Tibial artery (tissue), 4 donors: ENCODE measurements at places on chromosomes 16 and 17.

DNA sequence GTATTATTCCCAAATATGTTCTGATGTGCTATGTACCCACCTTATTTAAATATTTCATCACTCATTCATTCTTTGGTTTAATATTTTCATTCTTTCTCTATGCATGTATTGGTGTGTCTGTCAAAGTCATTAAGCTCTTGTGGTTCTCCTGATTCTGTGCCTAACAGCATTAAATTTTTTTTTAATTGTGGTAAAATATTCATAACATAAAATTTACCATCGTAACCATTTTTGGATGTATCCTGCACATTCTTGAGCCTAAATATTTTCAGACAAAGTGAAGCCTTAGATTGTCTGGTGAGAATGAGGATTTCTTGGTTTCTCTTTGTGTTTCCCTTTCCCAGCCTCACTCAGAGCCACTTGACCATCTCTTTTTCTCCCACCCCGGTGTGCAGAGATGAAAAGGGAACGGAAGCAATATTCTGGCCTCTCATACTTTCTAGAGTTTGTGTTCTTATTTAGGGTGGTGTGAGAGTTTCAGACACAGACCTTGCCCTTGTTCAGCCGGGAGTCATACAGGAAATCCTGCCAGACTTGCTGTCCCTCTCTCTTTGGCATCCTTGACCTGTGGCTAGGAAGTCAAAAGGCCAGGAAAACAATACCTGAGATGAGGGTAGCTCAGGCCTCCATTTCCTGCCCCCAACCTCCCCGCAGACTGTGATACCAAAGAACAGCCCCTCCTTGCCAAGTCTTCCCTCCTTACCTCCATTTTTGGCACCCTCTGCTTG, 4.9 kb downstream of the CCL5 start:
- no peak for DNase-seq

DNA sequence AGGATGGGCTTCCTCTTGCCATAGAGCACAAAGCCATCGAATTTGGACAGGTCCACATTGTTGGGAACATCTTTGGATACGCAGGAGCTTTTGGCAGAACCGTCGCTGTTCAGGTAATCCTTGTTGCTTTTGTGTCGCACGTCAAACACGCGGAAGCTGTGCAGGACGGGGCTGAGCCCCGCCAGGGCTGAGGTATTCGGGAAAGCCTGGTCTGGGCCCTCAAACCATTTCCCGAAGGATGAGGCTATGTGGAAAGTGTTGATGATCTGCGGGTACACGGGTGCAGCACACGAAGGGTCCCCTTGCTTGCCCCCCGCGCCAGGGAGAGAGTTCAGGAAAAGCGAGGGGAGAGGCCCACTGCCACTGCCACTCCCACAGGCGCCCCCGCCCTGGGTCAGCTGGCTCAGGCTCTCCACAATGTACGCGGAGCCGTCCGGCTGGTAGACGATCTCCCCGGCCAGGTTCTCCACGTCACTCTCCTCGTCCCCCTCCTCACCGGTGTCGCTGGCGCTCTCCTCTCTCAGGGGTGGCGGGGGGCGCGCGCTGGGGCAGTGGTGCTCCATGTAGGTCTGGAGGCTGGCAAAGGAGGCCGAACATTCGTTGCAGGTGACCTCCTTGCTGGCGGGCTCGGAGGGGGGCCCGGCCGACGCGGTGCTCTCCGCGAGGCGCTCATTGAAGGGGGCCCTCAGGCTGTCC, 88.5 kb downstream of the ZFHX3 start:
- peak; percentile 65 for DNase-seq

- peak; percentile 69 for DNase-seq
Observed at GRCh38 chr17:62703261-62703775, 75.8 kb downstream of the MRC2 start.

DNA sequence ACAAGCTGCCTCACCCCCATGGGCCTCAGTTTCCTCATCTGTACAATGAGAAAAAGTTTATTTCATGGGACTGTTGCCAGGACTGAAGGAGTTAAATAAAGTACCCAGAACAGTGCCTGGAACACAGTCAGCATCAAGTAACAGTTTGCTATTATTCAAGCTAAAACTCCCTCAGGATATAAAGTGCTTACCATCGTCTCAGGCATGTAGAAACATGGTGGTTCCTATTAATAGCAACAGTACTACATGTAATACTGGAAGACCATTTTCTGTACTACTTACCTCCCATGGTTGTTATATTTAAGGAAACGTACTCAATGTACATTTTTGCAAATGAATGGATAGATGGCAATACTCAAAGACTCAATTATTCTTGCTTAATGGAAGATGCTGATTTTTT, 93.4 kb downstream of the NCOR1 start:
- no peak for DNase-seq

DNA sequence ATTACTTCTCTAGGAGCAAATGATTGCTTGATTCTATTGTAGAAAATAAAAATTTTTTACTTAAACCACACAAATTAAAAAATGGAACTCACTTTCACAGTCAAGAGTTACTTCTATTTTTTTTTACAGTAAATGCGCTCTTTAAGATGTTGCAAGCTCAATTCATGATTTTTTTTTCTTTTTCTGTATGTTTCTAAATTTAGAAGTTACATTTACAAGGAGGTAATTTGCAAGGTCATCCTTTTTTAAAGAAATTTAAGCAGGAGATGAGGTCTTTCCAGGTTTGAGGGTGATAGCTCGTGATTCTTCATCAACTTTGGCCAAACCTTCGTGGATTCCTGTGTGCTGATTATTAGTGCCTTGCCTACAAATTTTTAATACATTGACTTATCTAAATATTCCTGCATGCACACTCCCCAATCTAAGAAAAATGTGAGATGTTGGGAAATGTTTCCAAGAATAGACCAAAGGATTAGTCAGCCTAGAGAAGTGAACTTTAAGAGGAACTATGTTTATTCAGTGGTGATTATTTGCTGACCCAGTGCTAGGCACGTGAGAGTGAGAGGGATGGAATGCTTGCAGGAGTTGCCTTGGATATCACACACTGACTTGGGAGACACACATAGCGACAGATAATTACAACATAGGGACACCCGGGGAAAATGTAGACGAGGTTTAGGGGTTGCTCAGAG, 429.8 kb downstream of the MAF start:
- no peak for DNase-seq

GRCh38 chr16:66886321-66886720, 6.0 kb downstream of the PDP2 start:
- no peak for DNase-seq

GRCh38 chr17:2972749-2973148, 90.7 kb downstream of the OR1D5 start:
- no peak for DNase-seq

- DNase-seq, result no peak
Observed at GRCh38 chr17:27928587-27928986, 35.4 kb upstream of the LYRM9 start.

DNA sequence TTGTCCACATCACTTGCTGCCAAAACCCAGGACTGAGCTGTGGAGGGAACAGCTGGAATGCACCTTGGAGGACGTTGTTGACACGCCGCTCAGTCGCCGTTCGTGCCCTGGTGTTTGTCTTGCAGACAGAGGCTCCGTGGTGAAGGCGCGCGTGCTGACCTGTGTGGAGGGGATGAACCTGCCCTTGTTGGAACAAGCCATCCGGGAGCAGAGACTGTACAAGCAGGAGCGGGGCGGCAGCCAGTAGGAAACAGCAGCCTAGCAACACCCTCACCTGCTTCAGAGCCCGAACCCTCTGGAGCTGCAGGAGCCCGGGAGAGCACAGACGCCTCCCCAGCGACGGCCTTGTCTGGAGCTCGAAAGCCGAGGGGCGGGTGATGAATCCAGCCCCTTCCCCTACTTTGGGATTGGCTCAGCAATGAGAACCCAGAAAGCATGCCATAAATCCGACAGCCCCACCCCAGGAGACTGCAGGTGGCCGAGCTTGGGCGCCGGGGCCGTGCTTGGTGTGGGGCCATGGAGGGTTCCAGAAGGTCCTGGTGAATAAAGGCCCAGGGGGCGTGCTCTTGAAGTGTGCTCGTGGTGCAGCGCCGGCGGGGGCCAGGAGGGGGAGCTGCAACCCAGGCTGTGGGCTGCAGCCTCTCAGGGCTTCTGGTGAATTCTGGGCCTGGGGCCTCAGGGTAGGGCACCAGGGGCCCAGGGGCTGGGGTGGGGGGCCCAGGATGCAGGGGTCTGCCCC, 470 bp upstream of the CDK3 start:
- no peak for DNase-seq

DNA sequence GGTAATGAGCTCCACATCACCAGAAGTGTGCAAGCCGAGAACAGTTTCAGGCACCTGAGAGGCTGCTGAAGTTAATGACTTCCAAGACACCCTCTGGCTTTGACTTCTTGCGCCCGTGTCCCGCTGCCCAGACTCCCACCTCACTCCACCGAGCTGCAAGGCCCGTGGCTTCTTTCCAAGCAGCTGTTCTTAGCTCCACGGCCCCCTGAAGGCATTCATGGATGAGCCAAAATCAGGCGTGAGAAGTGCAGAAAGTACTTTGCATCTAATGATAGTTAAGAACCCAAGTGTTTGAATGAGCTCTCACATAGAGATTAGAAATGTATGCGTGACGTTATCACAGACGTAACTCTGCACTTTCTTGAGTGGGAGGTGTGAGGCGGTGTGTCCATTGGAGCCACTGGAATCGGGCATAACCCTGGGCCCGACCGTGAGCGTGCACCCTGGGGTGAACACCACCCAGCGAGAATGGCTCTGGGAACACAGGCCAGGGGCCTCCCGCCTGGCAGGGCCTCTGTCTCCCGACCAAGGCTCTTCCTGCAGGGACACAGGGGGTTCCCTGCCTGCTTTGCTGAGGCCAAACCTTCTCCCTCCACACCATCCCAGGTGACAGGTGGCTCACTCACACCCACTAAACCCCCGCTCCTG, 11.0 kb downstream of the NPTX1 start:
- no peak for DNase-seq

DNA sequence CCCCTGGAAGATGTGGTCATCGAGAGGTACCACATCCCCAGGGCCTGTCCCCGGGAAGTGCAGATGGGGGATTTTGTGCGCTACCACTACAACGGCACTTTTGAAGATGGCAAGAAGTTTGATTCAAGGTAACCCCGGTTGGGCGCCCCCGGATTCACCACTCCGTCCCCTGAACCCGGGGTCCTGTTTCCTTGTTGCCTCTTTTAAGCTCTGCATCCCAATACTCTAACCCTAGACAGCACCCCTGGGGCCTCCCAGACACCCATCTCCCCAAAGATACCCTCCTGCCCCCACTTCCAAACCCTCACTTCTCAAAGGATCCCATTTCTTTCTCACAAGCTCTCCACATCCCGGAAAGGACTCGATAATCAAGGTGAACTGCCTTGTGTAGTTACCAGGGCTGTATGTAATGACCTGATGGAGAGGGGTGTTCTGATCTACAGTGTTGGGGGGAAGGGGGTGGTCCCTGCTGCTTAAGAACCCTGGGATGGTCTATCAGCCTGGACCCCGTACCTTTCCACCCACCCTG, 412 bp downstream of the FKBP10 start:
- DNase-seq, result no peak

GRCh38 chr16:51907680-51908079, 639.3 kb downstream of the TOX3 start:
- no peak for DNase-seq

GRCh38 chr17:33786478-33786877, 468.6 kb upstream of the CCL2 start:
- DNase-seq, result peak; percentile 66

DNA sequence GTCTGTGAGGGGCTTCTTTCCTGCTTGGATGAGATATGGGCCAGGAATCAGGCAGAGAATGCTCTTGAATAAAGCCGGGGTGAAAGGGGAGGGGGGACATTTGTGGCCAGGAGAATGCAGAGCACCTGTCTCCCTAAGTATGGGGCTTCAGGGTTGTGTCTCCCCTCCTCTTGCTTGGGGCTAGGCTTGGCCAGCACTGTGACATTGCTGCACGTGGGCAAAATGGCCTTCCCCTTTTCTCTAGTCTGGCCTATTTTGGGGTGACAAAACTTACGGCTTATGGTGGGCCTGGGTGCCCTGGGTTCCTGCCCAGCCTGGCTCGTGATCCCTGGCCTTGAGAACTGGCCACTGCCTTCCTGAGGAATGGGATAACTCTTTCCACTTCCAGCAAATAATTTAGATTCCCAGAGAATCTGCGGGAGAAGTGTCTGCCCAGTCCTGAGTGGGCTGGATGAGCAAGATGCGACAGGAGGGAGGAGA, 5.6 kb downstream of the NFE2L1 start:
- no peak for DNase-seq

GRCh38 chr16:89133457-89134127, 38.0 kb upstream of the CDH15 start:
- no peak for DNase-seq

- DNase-seq, result no peak
Observed at GRCh38 chr17:44374306-44375195, 10.9 kb upstream of the FAM171A2 start.

DNA sequence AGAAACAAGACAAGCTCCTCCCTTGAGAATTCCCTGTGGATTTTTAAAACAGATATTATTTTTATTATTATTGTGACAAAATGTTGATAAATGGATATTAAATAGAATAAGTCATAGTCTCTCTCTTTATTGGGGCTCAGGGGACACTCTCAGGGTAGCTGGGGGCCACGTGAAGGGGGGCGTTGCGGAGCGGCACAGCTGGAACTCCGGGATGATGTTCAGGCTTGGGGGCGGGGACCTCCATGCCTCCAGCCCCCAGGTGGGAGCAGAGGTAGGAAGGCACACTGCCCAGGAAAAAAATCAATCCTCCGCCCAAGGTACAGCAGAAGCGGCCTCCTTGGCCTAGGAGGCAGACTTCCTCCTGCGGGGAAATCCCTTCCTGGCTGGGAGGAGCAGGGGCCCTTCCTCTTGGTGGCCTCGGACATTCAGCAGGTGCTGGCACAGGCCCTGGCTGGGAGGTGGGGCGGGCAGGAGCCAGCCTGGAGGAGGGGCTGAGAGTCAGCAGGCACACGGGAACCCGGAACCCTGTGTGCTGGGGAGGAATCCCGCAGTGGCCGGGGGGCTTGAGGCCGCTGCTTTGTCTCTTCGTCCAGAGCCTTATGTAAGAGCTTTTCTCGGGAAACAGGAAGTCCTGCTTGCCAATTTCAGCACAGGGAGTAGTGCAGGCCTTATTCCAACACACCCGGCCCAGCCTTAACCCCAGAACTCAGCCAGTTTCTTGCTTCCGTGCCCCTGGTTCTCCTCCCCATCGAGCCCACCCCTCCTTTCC, 591 bp upstream of the TNFSF13 start:
- peak; percentile 94 for DNase-seq

GRCh38 chr16:47059991-47060390, 83.8 kb downstream of the NETO2 start:
- DNase-seq, result no peak

GRCh38 chr17:7838090-7839075, 4.4 kb downstream of the KDM6B start:
- no peak for DNase-seq
